ENCODE measurements at places on chromosomes 7 and 10. TPM values are rescaled to one million over a fixed set of nuclear protein-coding genes. Genes with fewer than 3 reads are reported as not detected.

GRCh38 chr7:155589001-155589980, 42.9 kb upstream of the CNPY1 start:
- DNase-seq = no peak

DNA sequence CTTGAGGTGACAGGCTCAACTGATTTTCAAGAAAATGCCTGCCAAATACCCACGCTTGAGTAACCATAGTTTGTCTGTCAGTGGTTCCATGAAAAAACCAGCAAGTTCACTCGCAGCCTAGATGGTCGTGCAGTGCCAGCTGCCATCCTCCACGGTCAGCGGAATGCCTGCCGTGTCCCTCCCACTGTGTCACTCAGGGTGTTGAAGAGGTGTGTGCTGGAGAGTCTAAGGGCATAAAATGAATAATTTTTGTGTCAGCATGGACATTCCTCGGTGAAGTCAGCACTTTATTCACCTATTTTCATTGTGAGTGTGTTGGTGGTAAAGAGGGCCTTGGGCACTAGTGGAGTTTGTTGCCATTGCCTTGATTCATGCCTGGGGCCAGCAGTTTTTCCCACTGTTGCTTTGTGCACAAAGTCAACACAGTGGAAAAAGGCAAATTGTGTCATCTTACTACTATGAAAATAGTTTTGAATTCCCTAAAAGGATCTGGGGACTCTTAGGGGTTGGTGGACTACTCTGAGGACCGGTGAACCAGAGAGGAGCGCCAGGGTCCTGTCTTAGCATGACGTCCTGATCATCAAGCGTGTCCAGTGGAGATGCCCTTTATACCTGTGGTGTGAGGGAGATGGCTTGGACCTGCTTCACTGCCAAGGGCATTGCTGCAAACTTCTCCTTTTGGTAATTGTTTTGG, 17.6 kb downstream of the MINDY4 start:
- no peak for DNase-seq

DNA sequence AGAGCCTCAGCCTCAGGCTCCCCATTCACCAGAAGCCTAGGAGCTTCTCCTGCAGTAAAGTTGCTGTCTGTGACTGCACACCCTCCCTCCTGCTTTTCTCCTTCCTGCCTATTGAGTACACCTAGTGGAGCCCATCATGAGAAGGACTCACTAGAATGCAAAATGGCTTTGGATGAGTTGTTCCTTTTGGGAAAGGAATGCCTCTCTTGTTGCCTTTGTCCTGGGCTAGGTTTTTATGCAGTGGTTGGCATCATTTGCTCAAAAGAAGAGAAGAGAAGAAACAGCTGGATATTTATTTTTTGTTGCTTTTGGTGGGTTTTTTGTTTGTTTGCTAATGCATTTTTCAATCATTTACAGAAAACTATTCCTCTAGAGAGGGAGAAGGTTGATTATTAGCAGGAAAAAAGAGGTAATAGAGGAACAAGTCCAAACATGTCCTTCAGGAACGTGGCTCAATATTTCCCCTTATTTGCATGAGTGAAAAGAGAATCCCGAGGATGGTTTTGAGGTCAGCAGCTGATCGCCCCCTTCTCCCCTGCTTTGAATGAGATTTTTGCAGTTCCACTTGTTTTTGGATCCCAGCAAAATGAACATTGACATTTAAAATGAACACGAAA, 369.9 kb upstream of the NRP1 start:
- no peak for DNase-seq

DNA sequence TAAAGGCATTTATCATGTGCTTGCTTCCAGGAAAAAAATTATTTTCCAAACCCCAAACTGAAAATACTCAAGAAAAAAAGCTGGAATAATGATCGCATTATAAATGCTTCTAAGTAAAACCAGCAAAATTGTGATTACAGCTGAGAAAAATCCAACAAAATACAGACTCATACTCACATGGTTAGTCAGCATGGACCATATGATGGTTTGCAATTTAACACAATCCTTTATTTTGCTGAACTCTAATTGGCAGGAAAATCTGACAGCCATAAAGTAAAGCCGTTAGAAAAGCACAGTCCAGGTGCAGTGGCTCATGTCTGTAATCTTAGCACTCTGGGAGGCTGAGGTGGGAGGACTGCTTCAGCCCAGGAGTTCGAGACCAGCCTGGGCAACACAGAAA, 59.6 kb downstream of the BRI3 start:
- no peak for DNase-seq

DNA sequence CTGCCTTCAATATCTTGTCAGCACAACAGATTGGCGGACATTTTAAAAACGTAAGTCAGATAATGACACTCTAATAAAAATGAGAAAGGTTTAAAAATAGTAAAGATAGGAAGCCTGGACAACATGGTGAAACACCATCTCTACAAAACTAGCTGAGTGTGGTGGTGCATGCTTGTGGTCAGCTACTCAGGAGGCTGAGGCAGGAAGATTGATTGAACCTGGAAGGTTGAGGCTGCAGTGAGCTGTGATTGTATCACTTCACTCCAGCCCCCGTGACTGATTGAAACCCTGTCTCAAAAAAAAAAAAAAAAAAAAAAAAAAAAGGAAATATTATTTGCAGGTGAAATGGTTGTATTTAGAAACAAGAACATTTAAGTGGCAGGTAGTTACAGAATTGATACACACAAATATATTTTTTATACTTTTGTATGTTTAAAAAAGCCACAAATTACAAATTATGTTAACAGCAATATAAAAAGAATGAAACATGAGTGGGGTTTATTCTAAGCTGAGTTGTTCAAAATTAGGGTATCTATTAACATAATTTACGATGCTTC, 141.9 kb downstream of the ADK start:
- DNase-seq = no peak

GRCh38 chr10:20958764-20959163, 61.7 kb upstream of the NEBL start:
- no peak for DNase-seq

GRCh38 chr7:130009848-130010688, 41.1 kb downstream of the ZC3HC1 start:
- DNase-seq = peak; percentile 46

DNA sequence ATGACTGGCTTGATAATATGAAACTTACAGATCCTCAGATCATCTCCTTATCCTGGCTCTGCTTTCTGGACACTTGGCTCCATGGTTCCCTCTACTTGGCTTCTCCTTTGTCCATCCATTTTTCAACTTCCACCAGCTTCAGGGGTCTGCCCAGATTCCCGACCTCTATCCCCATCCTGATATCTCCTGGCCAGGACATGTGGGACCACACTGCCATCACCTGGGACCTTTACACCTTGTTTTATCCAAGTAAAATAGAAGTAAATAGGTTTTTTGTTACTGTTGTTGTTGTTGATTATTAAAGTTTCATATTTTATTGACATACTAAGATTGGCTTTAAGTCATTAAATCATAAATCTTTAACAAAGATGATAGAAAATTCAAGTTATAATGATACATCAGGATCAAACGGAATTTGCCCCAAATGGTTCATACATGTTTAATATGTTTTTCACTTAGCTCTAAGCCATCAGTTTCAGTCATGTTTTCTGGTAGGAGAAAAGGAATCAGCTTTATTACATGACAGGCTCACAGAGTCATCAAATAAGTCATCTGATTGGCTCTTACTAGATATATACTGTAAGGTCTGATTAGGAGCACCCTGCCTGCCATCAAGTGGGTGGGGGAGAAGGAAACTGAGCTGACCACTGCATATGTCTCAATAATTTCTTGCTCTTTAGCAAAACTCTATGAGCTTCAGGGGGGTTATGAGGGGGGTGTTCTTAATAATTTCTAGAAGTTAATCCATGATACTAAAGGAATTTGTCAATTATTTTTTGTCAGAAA, 111.5 kb upstream of the AHR start:
- DNase-seq = no peak

GRCh38 chr10:91017198-91017597, 96.3 kb upstream of the ANKRD1 start:
- DNase-seq = no peak

DNA sequence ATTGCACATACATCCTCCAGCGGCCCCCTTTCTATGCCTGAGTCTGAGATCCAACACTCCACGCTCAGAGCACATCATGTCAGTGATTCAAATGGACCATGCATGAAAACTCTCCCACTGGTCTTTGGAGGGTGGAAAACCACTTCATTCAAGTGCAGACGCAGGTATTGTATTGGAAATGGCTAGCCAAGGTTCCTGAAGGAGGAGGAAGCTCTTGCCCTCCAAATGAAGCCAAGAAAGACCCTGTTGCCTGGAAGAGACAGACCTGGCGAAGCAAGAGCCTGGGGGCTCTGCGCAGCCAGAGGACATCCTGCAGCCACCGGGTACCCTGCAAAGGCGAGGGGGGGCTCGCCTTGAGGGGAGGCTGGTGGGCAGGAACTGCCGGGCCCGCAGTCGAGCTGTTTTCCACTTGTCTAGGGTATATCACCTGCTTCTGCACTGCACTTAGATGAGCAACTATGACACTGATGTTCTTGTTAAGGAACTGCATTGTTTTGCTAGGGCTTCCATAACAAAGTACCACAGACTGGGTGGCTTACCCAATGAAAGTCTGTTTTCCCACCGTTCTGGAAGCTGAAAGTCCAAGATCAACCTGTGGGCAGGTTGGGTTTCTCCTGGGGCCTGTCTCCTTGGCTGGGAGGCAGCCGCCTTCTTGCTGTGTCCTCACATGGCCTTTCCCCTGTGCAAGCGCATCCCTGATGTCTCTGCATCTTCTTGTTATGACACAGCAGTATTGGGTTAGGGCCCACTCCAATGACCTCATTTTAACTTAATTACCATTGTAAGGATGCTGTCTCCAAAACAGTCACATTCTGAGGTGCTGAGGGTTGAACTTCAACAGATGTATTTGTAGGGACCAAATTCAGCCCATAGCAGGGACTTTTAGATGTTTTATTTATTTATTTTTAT, 233.4 kb downstream of the ARHGAP12 start:
- no peak for DNase-seq

DNA sequence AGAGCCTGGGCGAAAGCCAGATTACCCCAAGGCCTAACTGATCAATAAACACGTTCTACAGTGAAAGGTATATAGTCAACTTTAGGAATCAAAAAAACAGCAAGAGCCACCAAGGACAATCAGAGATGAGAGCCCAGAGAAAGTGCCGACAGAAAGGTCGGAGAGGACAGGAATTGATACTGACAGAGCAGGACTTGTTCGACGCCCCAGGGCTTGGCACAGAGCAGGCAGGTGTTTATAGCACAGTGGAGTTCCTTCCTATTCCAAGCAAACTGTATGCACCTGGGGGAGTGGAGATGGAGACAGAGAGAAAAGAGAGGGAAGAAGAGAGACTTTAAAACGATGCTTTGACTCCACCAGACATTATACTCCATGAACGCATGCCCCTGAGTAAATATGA, 39.5 kb downstream of the PPP1R3C start:
- DNase-seq = no peak

DNA sequence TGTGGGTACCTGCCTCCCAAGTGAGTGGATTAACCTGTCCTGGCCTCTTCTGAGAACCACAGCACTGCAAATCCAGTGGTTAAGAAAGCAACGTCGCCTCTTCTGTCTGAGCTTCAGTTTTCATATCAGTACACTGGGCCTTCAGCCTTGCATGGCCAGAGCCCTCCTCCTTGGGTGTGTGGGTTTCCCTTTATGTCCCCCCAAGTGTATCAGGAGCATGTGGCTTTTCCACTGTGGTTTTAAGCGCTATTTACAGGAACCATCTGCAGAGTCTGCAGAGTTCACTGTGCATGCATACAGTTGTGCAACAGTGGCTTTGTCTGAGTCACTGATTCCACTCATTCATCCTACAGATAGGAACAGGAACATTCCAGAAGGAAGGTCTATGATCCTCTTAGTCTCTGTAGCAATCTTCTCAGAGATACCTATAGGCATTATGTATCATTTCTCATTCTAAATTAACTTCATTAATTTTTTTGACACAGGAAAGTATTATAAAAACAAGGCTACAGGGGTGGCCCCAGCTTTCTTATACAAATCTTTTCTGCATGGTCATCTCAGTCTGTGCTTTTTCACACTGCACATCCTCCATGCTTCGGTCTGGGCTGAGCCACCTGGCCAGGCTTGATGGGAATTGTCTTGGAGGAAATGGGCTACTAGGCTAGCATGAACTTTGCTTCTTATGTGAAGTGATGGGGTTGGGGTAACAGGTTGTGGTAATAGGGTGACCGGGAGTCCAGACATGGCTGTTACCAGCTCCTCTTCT, 17.1 kb downstream of the MBL2 start:
- DNase-seq = no peak

GRCh38 chr7:118615-119391, 73.6 kb upstream of the FAM20C start:
- peak; percentile 30 for DNase-seq

DNA sequence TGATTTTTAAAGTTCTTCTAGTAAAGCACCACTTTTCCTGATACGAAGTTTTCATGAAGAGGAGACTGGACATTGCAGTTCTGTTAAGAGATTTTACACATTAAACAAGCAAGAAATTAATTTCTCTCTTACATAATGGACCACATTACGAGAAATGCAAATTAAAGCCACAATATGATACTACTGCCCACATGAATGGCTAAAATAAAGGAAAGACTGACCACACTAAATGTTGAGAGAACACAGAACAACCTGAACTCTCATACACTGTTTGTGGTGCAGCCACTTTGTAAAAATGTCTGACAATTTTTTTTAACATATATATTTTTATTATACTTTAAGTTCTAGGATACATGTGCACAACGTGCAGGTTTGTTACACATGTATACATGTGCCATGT, 44.0 kb upstream of the HERPUD2 start:
- DNase-seq = no peak

DNA sequence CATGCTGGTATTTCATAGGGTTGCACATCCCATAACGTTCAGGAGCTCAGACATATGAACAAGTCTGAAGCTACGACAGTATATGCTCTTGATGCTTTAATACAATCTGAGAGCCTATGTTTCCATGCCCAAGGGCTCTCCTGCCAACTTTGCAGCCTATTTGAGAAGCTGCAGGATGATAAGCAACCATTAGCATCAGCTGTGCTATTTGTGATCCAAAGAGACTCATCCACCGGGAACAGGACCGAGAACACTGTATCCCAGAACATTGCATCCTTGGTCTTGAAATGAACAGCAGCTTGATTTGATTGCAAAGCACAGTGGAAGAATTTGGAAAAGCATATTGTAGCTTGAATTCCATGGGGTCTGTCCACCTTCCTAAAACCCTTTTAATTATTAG, 156.2 kb upstream of the PTER start:
- DNase-seq = no peak

Gene LBX1
- not detected for total RNA-seq

Gene ABCC2
- 45.6 TPM for total RNA-seq

Gene MEST
- 23.3 TPM for total RNA-seq

Gene SPDYE2
- total RNA-seq = not detected

Gene GCK
- 0.09 TPM for total RNA-seq

Gene PPP1R3C
- total RNA-seq = 34.6 TPM
